ENCODE measurements at places on chromosomes 6 and 20.

GRCh38 chr20:13312300-13312699 lies 91.2 kb downstream of the ISM1 start:
- no peak for DNase-seq

DNA sequence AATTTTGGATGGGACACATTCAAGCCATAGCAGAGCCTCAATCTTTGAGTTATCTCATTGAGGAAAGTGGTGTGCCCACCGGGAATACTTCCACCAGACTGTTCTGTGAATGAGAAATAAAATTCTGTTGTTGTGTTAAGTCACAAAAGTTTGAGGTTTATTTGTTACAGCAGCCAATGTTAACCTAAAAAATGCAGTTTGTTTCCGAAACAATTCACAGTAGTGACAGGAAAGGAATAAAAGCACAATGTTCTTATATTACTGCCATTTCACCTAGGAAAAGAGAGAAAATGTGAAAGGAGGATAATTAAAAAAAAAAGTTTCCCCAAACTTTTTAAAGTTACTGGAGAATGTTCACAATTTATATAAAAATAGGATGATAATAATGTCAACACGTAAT lies 344.6 kb downstream of the CD83 start:
- DNase-seq, result no peak

- no peak for DNase-seq
These were observed 300.1 kb downstream of the PHF3 start for GRCh38 chr6:63935732-63936131.

GRCh38 chr6:19432966-19433498 lies 404.1 kb upstream of the ID4 start:
- DNase-seq, result no peak

GRCh38 chr20:60138256-60139220 lies 180.3 kb downstream of the CDH26 start:
- DNase-seq, result no peak

DNA sequence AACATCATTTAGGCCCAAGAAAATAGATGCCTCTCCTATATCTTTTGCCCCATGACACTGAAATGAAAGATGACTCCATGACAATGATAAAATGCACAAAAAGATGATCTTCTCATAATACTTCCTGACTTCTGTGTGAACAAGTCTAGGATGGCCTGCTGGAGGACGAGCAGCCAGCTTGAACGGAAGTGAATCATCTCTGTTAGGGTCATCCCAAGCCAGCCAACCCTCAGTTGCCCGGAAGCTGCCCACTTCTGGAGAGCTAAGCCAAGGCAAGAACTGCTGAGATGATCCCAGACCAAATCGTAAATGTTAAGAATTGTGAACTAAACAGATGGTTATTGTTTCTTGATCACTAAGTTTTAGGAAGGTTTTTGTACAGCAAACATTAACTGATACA lies 249.7 kb upstream of the HS3ST5 start:
- DNase-seq, result no peak

GRCh38 chr6:155222506-155222905 lies 41.3 kb upstream of the CLDN20 start:
- no peak for DNase-seq

GRCh38 chr20:40697541-40697940 lies 8.5 kb upstream of the MAFB start:
- DNase-seq, result no peak

- DNase-seq, result peak; percentile 23
These were observed 1.1 kb downstream of the JAG1 start for GRCh38 chr20:10672624-10673127.

- DNase-seq, result no peak
These were observed 63.4 kb downstream of the SMOC2 start for GRCh38 chr6:168504366-168504765.

DNA sequence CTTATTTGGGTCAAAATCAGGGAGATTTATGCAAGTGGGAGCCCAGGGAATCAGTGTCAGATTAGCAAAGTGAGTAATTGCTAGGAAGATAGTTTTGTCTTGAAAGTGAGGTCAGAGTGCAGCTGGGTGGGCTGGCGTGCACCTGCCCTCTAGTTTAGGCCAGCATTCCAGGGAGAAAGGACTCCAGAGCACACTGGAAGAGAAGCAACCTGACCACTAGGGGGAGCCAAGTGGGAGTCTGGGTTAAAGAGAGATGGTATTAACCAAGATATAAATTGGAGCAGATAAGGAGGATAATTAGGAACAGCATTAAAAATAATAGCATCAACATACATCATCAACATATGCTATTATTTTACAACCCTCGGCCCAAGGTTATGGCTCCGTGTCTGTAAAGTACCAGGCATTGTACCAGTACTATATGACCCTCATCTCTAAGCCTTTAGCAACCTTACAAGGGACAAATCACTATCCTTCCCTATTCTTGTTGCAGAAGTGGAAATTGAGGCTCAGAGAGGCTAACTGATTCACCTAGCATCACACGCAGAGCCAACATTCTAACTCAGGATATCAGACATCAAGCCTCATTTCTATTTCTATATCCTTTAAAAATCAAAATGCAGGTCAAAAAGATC lies 57.8 kb downstream of the SLC2A10 start:
- peak; percentile 49 for DNase-seq
